ENCODE measurements at places on chromosomes 16 and 17.

DNA sequence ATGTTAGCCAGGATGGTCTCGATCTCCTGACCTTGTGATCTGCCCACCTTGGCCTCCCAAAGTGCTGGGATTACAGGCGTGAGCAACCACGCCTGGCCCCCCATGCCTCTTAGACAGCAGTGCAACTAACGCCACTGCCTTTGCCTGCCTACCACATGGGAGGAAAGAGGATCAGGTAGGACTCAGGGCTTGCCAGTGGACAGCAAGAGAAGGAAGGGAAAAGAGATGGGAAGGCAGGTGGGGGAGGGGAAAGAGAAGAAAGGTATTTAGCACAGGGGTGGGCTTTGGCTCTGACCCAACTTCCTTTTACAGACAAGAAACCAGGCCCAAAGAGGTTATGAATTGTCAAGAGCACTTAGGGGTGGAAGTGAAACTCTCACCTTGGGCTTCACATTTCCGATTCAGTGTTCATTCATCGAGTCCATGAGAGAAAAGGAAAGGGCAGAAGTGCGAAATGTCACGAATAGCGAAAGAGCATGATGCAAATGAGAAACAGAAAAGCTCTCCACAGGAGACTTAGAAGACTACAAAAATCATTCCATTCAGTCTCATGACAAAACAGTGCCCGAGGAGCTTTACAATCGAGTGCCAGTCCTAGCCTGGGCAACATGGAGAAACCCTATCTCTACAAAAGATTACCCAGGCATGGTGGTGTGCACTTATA, 36.4 kb downstream of the CDK5R1 start:
- no peak for DNase-seq

DNA sequence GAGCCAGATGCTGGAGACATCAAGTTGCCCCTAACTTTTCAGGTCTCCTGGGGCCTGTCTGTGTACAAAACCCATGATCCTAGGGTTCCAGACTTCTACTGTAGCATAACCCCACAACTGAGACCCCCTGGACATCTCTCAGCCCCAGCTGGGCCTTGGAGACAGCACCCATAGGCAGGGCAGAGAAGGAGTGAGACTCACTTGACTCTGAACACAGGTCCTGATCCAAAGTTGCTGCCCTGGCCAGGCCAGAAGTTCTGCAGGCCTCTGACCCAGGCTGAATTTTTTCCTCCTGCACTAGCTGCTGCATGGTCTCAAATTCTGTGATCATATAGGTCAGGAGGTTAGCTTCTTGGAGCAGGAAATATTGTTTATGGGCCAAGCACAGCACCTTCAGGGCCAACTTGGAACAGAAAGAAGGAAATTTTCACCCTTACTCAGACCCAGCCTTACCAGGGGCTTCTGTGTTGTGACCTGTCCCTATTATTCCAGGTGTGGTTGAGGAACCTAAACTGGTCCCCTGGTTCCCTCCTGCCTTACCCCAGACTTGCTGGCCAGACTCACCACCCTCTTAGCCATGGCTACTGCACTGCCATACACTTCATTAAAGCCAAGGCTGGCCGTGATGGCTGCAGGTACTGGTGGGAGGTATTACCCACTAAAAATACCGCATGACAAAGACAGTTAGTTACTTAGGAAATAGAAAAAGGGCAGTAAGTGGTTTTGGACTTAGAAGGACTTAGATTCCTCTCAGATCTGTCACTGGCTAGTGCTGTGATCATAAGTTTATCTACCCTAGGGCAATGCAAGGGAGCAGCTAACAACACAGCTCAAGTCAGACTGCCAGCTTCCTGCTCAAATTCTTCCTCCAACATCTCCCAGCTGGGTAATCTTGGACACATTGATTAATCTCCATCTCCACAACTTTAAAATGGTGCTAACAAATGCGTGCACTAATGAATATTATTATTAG, 2180.1 kb downstream of the TP53TG3F start:
- no peak for DNase-seq

DNA sequence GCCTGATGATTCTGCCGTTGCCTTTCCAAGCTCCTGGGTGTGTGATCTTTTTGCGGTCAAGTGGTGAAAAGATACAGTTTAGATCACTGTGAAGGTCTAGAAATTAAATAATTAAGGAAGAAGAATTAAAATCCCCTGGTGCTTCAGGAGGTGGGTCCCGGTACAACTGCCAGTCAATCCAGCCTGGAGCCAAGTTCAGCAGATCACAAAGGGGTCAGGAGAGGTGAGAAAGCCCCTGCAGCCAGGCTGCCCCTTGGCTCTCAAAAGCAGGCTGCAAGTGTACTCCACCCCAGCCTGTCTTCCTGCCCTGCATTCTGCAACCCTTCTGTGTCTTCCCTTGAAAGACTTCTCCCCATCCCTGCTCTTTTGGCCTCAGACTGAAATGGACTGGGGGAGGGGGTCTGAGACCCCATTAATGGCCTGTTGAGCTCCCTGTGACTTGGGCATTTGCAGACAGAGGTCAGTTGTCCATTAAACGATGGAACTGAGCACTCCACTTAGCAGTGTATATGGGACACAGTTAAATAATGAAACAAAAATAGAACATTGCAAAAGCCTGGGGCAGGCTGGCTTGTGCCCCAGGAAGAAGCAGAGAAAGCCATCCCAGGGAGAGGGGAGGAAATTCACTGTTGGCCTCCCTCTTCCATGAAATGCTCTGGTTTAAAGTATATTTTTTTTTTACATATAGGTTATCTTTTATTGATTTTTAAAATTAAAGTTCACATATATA, 15.1 kb downstream of the CACNG5 start:
- no peak for DNase-seq

- no peak for DNase-seq
Measured at GRCh38 chr17:33460781-33461450, 167.8 kb upstream of the ASIC2 start.

DNA sequence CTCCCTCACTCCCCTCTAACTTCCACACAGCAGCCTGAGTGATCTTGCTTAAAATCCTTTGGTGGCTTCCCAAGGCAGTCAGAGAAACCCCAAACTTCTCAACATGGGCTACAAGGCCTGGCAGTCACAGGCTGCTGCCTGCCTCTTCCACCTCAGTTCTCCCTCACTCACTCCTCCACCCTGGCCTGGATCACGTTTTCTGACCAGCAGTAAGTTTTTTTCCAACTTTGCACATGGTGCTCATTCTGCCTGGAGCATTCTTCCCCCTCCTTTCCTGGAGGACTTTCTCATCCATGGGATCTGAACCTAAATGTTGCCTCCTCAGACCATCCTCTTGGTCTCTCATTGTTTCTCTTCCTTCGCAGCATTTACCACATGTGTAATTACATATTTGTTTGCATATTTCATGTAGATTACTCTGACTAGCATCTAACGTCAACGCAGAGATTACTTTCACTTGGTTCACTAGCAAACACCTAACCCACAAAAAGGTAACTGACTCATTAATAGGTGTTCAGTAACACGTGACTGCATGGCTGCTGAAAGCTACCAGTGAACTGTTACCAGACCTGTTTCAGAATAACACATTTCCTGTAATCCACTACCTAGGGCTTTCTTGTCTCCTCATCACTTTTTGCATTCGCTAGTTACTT, 17.1 kb downstream of the GNA13 start:
- DNase-seq, result no peak

DNA sequence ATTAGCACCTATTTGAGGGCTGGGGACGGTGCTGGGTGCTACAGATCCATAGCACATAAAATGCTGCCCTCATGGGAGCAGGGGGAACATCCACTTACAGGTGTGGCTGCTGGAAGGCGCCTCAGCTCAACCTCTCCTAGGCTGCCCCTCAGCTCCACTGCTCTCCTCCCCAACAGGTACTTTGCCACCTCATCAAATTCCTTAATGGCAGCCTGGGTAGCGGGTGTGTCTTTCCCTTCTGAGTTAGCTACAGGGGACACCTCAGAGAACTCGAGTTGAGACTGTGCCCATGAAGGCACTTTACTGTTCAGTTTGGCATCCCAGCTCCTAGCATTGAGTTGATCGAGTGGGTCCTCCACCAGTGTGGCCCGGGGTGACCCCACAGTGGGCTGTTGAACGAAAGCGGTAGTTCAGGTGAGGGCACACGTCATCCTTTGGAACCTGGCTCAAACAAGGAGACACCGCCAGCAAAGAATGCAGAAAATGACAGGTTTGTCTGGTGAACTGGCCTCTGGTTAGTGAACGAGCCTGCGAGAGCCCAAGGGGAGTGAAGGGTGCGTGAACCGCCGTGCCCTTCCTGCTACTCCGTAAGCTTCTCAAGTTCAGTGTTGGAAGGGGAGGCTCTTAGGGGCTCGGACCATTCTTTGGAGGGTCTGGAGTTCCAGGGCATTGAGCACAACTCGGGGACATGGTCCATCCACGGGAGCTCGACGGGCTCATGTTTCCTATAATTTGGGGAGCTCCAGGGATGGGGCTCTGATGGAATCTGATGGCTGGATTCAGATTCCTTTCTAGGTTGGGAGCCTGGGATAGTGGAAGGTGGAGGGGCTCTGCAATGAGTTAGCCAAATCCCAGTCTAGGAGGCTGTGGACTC, 3.5 kb upstream of the CMIP start:
- DNase-seq, result no peak

DNA sequence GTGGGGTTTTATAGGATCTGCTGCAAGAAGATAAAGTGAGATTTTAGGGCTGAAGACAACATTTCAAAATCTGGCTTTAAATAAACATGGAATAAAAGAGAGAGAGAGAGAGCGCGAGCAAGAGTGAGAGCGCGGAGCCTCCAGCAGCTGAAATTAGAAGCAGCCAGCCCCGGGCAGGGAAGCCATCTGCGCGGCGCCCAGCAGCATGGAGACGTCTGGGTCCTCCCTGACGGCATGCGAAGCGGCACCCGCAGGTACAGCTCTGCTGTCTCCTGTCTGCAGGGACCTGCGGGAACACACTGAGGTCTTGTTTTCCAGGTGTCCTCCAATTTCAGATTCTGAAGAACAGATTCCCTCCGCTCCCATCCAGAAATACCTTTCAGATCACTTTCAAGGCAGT, 7.9 kb upstream of the BAIAP2 start:
- DNase-seq, result no peak

DNA sequence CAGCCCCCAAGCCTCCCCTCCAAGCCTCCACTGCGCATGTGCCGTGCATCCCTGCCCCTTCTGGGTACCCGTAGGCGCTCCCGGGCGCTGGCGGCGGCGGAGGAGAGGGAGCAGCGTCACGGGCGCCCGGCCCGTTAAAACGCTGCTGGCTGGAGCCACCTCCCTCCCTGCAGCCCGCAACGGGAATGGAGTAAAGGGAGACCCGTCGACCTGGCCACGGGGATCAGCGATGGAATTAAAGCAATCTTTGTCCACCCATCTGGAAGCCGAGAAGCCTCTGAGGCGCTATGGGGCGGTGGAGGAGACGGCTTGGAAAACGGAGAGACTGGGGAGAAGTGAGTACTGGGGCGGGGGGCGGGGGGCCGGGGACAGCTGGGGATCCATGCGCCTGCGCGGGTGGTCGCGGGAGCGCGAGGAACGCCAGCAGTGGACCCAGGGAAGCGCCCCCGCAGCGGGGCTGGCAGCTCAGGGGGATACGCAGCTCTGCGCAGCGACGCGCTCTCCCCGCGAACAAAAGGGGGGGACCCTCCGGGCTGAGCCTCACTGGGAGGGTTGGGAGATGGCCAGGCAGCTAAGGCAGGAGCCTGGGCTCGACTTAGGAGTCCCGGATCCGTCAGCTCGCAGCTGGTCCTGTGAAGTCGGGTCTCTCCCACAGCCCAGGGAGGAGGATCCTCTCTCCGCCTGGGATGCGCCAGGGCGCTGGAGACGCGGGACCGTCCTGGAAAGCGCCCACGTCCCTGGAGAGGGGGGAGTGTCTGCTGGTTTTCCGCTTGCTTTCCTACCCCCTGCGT, at the start of gene BMERB1:
BMERB1 (plus strand) TSS at position 164 of the 791 bp plus-strand sequence; CDS start at position 230, 66 bp downstream.
- peak; percentile 30 for DNase-seq

DNA sequence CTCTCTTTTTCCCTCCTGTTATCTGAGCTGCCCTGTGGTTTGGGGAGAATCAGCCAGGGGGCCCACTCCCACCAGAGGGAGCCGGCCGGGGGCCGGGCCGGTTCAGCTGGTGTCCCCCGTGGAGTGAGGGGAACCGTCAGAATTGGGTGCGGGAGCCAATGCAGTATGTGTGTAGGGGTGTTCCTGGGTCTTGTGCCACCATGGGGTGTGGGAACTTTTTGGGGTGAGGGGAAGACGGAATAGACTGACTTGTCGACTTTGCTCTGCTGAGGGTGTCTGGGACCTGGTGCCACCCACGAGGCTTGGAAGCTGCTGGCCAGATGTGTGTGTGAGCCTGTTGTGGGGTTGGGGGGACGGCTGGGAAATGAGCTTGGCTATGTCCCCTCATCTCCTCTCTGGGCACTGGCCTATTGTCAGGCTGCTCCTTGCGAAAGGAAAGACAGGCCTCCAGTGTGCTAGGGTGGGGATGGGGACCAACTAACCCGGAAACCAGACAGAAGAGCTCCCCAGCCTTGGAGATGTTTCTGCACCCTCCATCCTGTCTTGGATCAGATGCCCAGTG, 9.9 kb downstream of the RARA start:
- DNase-seq, result no peak

DNA sequence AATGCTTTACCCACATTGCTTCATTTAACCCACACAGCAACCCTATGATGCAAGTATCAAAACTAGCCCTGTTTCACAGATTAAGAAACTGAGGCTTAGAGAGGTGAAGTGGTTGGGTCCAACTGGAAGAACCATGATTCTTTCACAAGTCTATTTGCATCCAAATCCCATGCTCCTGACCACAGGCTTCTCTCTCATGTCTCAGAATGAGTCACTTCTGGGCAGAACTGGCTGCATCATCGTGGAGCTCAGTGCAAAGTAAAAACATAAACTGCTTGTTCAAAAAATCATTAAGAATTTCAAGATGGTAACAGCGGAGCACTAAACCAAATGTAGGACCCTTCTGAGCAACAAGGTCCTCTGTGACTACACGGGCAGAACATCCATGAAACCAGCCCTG, 20.2 kb upstream of the CES1 start:
- no peak for DNase-seq

DNA sequence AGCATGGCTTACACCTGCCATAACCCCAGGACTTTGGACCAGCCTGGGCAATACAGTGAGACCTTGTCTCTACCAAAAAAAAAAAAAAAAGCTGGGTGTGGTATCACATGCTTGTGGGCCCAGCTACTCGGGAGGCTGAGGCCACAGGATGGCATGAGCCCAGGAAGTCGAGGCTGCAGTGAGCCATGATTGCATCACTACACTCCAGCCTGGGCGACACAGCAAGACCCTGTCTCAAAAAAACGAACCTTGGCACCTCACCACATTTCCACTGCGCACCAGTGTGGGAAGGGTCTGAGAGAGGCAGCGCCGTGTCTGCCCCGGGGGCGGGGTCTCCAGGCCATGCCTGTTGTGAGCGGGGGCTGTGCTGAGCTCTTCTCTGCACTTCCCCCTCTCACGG, 6.3 kb downstream of the ACSF3 start:
- no peak for DNase-seq

GRCh38 chr16:84741340-84741830, 41.6 kb downstream of the USP10 start:
- DNase-seq, result no peak

GRCh38 chr17:4072487-4073157, 70.2 kb downstream of the ZZEF1 start:
- no peak for DNase-seq

- no peak for DNase-seq
Measured at GRCh38 chr17:45852535-45853297, 8.0 kb downstream of the SPPL2C start.

- no peak for DNase-seq
Measured at GRCh38 chr16:71499775-71500364, 10.7 kb upstream of the ZNF19 start.

All from GOT3 (cell line).